Nucleus accumbens (tissue), 56 donors: ENCODE measurements at places on chromosomes 2 and 18.

DNA sequence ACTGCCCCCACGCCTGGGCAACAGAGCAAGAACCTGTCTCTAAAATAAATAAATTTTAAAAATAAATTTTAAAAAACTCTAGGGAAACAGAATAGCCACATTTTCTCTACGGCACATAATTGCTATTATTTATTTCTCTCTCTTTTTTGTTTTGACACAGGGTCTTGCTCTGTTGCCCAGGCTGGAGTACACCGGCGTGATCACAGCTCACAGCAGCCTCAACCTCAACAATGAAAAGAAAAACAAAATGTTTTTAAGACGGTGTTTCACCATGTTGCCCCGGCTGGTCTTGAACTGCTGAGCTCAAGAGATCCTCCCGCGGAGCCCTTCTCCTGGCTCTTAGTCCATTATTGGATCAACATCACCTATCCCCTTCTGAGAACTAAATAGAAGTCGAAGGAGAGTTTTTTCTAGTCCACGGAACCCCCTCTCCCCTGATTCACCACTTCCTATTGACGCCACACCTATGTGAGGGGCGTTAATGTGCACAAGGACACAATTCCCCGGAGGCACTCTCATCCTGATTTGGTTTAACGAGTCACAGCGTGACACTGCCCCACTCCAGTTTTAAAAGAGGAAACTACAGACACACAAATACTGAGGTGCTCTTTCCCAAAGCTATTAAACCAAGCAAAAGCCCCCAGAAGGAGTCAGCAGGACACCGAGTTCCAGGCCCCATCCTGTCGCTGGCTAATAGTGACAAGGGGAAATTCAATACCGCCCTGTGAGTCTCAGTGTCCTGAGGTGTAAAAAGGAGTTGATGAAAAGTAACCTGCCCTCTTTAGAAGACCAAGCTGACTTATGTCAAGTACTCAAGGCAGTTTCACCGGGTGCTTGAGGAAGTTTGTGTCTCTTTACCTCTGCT lies 1.1 kb downstream of the NPC1 start:
- DNase-seq = no peak

- no peak for DNase-seq
Observed at GRCh38 chr2:190308031-190308430, 11.6 kb downstream of the HIBCH start.

GRCh38 chr18:49041435-49042245 lies 90.9 kb upstream of the SMAD7 start:
- no peak for DNase-seq

GRCh38 chr2:120477198-120477597 lies 131.3 kb downstream of the INHBB start:
- no peak for DNase-seq

DNA sequence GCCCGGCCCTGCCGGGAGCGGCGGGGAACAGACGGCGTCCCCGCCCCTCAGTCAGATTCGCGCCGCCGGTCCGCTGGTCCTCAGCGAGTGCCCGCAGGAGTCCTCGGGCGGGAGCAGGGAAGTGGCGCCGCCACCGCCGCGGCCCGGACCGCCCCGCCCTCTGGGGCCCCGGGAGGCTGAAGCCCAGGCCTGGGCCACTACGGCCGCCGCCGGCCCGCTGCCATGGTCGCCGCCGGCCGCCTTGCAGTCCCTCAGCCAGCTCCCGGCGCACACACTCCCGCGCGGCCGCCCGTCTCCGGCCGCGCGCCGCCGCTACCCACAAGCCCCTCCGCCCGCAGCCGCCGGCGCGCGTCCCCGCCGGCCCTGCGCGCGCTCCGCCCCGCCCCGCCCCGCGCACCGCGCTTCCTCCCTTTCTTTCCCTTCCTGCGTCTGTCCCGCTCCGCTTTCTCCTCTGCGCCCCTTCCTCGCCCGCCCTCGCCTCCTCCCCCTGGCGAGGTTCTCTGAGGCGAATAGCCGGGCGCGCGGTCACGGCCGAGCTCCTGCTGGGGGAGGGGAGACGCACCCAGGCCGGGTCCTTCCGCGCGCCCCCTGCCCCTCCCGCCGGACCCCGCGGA lies at the start of gene ROCK2:
TSS of gene ROCK2 (minus strand) at position 295 of the 614 bp plus-strand sequence. CDS start 500 bp downstream, outside the sequence.
- peak; percentile 75 for DNase-seq

GRCh38 chr2:5794012-5794411 lies 101.8 kb downstream of the SOX11 start:
- no peak for DNase-seq

DNA sequence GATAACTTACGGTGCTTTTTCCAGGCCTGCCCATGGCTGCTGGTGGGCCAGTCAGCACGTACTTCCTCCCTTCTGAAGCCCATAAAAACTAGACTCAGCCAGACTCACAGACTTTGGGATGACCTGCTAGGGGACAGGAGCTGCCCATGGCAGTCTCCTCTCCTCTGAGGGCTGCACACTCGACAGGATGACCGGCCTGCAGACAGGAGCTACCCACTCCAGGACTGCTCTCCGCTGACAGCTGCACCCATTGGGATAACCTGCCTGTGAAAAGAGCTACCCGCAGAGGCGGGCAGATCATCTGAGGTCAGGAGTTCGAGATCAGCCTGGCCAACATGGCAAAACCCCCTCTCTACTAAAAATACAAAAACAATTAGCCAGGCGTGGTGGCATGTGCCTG lies 75.4 kb downstream of the EPB41L3 start:
- DNase-seq = no peak

DNA sequence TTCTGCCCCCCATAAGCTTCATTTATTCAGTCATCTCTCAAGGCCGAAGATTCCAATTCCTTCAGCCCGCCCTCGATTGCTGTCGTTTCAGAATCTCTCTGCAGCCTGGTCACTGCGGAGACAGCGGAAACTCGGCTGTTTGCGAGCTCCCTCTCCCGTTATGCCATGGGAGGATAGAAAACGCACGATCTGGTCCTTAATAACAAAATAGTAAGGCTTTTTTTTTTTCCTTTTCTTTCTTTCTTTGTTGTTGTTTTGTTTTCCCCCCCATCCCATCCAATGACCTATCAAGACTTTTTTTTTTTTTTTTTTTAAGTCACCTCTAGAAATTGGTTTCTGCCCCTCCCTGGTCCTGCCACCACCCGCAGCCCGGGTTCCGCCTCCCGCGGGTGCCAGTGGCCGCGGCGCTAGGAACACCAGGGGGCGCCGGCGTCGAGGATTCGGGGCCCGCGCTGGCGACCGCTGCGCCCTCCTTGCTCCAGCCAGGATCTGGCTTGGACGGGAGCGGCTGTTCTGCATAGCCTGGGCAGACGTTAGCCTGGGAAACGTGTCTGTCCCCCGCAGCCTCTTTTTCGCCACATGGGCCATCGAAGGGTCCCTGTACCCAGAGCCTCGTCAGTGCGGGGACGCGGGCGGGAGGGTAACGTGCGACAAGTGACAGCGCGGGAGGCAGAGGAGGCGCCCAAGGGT lies 10.1 kb downstream of the CPLX4 start:
- DNase-seq = peak; percentile 48

DNA sequence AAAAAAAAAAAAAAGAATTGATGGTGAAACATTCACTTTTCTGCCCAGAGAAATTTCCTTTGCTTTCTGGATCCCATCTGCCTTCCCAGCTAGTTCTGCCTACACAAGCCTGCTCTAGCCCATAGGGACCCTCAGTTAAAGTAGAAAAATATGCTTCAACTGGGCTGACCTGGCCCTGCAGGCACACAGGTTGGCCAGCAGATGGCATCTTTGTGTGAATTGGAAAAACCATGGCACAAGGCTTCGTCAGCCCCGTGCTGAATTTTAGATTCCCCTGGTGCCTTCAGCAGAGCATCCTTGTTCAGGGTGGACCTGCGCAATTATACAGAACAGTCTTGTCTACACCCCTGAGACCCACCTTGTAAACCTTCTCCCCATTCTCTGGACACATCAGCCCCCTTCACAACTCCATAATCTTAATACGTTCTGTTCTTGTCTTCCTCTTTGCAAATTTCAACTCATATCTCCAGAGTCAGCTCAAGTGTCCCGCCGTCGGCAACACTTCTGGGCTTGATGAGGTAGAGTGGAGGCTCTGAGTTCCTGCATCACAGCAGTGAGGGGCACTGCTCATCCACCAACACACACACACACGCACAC lies 114.5 kb downstream of the INSIG2 start:
- DNase-seq = no peak

DNA sequence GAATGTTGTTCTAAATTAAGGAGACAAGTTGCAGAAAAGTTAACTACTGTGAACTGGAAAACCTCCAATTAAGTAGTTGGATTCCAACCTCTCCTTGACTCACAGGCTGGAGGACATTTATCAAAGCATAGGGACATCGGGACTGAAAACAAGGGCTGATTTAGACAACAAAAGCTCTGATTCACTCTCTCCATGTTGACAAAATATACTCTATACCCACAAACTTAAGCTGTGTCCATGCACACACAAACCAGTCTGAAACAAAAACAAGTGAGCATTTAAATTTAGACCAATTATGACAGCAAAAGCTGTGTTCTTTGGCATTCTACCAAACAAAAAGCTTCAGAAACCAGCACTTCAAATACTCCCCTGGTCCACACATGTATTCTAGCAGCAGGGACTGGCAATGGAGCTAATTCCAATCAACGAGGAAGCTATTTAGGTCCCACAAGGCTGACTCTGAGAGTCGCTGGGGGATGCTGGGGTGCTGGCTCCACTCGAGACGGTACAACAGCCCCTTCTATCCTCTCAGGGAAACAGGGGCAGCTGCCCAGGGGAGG lies 71.4 kb downstream of the NXPH2 start:
- DNase-seq = no peak

DNA sequence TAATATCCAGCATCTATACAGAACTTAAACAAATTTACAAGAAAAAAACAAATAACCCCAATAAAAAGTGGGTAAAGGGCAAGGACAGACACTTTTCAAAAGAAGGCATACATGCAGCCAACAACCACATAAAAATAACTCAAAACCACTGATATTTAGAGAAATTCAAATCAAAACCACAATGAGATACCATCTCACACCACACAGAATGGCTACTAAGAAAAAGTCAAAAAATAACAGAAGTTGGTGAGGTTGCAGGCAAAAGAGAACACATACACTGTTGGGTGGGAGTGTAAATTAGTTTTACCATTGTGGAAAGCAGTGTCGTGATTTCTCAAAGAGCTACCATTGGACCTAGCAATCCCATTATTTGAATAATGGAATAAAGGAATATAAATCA lies 1973.9 kb upstream of the LRRTM1 start:
- DNase-seq = no peak

- no peak for DNase-seq
Observed at GRCh38 chr2:241300000-241300399, 15.5 kb downstream of the HDLBP start.
